ENCODE measurements at places on chromosomes 2 and 18.
A peak's percentile ranks its signal among the peaks of the same experiment; 100 is the strongest.

DNA sequence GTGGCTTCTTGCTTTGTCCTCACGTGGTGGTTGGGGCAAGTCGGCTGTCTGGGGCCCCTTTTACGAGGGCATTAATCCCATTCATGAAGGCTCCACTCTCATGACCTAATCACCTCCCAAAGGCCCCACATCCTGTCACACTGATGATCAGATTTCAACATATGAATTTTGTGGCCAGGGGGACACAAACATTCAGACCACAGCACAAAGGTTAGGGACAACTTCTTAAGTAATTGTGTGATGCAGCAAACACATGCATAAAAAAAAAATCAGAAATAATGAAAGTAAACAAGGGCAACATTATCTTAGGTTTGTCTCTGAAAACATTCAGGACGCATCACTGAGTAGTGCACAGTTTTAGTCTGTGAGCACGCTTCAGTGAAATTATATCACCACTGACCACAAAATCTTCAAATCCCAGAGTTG, 54.2 kb upstream of the FRZB start:
- DNase-seq = no peak

- DNase-seq = no peak
These were observed 451.0 kb upstream of the SETBP1 start for GRCh38 chr18:44229693-44230108.

DNA sequence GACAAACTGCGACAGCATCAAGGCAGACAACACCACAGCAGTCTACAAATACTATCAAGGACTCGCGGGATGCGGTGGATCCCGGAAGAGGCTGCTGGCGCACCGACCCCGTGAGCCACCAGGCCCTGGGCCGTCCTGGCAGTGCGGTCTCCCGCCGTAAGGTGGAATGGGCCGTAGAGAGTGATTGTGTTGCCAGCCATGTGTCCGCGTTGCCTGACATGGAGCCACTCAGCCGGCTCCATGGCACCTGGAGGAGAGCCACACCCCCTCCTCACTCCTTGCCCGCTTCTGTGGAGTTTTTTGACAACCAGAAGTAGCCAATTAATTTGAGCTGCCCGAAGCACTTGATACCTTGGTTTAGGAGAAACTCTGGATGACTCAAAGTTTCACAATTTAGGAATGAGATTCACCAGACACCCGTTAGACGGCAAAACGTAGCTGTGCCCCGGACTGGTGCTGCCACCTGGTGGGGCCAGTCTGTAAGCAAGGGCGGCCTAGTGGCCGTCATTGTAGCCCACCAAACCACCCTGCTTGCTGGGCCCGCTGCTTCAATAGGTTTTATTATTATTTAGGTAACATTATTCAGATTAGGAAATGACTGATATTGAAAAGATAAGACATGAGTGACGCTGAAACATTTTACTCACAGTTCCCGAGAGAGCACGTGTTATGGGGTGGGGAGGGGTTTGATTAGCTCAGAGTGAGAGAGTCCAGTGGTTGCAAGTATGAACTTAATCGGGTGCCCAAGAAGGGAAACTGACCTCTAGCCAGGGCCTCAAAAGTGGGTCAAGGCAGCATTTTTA, 10.2 kb upstream of the IMP4 start:
- DNase-seq = peak; percentile 75

DNA sequence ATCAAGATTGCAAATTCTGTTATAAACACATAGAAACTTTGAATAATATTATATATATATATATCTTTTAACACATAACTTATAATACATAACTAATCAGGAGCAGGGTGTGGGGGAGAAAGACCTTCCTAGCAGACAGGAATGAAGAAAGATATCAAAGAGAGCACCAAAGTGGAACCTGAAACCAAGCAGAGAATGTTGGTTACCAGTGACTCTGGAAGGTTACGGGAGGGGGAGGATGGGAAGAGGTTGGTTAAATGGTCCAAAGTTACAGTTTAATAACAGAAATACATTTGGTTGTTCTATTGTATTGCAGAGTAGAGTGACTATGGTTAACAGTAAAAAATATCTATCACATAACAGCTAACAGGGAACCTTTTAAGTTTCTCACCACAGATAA, 366.7 kb downstream of the LRRTM4 start:
- no peak for DNase-seq

DNA sequence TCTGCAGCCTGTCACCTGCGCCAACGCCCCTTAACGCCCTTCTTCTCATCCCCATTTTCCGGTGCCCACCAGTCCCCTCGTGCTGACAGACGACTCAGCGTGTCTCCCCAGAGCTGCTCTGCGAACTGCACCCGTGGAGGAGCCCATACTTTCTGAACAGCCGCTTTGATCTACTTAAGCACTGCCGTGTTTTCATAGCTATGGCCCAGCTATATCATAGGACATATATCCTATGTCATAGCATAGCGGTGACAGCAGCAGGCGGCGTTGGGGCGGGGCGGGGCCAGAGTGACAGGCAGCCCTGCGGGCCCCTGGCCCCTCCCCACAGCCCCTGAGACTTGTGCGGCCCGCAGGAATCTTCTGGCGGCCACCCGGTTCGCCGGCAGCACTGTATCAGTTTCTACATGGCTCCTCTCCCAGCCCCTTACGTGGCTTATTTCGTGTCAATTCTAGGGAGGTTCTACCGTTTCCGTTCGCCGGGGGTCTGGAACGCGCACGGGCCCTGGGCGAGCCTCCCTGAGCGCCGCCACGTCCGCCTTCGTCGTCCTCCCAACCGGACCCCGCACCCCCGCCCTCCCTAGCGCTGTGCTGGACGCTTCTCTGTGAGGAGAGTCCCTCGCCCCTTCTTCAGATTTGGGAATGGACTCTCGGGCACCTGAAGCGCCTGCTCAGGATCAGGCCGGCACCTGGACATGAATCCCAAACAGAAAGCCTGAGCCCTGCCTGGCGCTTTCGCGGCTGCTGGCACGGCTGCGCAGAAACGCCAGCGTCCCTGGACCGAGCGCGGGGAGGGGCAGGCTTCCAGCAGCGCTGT, 35.4 kb downstream of the PTPN18 start:
- peak; percentile 62 for DNase-seq

DNA sequence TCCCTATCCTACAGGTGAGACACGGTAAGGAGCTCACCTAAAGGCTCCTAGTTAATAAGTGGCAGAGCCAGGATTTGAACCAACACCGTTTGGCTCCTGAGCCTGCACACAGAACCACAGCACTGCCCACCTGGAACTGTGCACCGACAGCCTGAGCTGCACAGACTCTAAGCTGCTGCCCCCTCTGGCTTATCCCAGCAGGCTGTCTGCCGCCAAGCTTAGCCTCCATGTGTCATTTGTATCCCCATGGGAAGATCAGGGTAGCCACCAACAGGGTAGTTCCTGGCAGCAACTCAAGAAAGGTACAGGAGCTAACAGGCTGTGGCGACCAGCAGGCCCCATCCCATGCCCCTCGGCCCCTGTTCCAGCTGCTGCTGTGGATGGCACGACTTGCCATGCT, 135.7 kb downstream of the LRRC30 start:
- DNase-seq = no peak

GRCh38 chr18:6759579-6759978, 30.1 kb downstream of the ARHGAP28 start:
- no peak for DNase-seq

DNA sequence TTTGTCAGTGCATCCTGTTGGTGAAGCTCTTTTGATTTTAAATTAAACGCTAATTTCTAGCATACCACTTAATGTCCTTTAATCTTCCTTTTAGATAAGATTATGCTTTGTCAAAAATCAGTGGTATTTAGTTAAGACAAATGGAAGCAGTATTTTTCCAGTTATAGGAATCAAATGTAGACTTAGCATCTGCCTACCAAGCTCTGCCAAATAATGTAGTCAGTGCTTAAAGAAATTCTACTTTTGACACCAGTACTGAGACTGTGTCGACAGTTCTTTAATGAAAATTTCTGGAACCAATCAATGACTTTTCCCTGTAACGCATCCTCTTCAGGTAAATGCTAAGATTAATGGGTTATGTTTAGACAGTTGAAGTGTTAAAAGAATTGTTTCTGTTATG, 803.3 kb upstream of the FAM98A start:
- DNase-seq = no peak

GRCh38 chr2:109355192-109355843, 226.3 kb downstream of the SH3RF3 start:
- DNase-seq = no peak

DNA sequence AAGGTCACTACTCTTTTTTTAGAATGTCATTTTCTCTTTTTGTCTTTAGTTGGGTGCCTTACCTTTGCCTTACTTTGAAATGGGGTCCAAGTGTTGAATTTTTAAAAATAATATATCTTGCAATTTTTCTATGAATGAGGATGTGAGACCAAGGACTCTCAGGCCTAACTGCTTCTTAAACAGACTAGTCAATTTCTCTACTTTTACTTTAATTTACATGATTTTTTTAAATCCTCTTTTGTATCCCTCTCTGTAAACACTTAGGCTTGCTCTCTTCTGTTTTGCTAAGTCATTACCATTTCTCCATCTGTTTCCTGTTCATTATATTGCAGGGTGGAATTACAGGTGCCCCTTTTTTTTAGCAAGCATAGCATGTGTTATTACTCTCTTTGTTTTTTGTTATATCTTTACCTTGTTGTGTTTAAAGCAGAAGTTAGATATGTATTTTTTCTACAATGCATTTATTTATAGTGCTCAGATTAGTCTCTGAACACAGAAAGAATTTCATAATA, 261.8 kb downstream of the SPAG16 start:
- no peak for DNase-seq

DNA sequence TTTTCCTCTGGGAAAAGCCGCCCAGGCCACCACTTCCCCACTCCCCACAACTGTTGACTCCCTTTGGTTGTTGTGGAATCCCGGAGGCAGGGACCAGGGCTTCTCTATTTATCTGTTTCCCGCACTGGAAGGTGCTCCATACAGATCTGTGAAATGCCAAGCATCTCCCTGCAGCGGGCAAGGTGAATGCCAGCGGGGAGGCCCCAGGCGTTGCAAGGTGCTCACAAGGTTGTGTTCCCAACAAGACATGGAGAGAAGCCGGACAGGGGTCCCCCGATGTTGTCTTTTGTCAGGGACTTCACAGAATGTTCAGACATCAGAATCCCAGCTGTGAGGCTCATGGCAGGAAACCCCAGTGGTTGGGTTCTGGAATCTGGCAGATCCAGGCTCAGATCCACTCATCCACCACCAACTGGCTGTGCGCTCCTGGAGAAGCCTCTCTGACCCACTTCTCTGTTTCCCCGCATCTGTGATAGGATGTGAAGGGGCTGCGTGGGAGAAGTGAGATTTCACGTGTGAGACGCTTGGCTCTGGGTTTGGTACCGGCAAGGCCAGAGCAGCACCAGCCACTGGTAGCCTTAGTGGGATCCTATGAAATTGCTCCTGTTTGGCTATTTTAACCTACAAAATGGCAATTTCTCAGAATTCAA, 8.6 kb upstream of the NEU2 start:
- no peak for DNase-seq

GRCh38 chr2:174969091-174969734, 36.0 kb downstream of the CHN1 start:
- DNase-seq = no peak

DNA sequence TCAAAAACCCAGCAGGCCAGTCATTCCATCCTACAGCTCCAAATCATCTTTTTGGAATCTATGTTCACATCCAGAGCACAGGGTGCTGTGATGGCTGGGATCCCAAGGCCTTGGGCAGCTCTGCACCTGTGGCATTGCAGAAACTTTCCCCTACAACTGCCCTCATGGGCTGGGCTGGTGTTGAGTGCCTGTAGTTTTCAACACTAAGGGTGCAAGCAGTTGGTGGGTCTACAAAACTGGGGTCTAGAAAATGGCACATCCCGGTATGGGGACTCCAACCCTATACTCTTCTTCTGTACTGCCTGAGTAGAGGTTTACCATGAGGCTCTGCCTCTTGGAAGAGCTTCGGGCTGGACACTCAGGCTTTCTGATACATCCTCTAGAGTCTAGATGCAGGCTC, 95.2 kb upstream of the TEKT4 start:
- no peak for DNase-seq

GRCh38 chr2:212288308-212288707, 250.3 kb downstream of the ERBB4 start:
- DNase-seq = no peak

- no peak for DNase-seq
These were observed 33.0 kb downstream of the MROH2A start for GRCh38 chr2:233811087-233811486.

DNA sequence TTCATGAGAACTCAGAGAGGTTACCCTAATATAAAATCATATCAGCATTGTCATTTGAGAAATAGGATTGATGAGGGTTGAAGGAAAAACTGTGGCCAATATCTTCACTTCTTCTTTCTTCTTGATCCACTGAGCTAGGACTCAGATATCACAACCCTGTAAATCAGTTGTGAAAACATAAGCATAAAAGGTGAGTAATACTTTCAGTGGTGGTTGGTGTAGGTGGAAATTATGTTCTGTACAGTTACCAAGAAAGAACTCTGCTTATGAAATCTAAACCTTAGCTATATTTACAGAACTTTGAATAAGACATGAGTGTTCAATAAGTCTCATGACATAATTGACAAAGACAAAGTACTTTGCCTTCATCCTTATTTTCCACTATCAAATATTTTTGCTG, 56.3 kb downstream of the PAX3 start:
- no peak for DNase-seq

GRCh38 chr2:66775730-66776422, 341.0 kb downstream of the MEIS1 start:
- no peak for DNase-seq
